Left kidney (tissue), 8 donors: ENCODE measurements at places on chromosomes 4 and X. TPM values are rescaled to one million over a fixed set of nuclear protein-coding genes. Genes with fewer than 3 reads are reported as not detected.

DNA sequence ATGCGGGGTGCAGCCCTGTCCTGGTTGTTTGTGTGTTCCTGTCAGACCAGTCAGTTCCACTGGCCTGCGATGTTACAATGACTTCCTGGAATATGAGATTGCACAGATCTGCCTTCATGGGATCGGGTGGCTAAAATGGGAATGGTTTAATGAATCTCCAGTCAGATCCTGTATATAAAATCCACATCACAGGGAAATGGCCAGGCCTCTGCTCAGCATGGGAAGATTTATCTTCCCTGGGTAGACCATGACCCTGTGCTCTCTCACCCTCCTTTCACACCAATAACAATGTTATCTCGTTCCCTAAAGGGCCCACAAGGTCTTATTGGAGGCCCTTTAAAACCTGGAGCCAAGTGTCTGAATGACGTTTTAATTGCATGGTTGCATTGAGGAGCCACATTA, 307.4 kb downstream of the RAB28 start:
- no peak for DNase-seq

DNA sequence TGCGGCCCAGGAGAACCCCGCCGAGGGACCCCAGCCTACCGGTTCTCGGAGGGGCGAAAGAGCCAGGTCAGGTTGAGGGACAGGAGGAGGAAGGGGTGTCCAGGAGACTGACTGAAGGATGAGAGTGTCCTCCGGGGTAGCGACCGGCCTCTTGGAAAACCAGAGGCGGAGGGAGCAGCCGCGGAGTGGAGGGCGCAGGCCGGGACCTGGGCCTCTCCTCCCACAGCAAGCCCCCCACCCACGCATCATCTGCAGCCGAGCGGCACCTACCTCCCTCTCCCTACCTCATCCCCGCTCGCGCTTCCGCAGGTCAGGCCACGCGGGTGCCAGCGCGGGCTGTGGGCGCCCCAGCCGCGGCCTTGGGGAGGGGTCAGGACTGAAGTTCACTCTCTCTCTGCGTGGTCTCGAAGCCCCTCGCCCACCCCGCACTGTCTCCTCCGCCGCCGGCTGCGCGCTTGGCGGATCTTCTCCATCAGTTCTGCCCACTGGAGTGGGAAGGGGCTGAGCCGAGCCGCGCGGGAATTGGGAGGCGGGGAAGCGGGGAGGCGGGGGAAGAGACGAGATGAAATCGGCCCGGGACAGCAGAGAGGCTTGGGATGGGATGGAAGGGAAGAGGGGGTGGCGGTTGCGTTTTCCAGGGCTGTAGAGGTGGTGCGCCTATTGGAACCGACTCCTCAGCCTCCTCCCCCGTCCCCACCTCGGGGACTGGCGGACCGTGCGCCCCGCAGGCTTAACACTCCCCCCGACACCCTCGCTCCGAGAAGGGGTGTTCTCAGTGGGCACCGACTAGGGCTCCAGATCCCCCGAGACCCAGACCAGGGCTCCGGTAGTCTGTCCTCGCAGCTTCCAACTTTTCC, 1.8 kb downstream of the NLGN4X start:
- DNase-seq, result peak; percentile 24

The CYLC1 gene
- polyA plus RNA-seq, result not detected

GRCh38 chrX:79270401-79270800, 96.7 kb downstream of the ITM2A start:
- peak; percentile 3 for DNase-seq

The BEX2 gene
- 93.2 TPM for polyA plus RNA-seq

- DNase-seq, result no peak
Observed at GRCh38 chrX:18394477-18394876, 30.9 kb upstream of the CDKL5 start.

DNA sequence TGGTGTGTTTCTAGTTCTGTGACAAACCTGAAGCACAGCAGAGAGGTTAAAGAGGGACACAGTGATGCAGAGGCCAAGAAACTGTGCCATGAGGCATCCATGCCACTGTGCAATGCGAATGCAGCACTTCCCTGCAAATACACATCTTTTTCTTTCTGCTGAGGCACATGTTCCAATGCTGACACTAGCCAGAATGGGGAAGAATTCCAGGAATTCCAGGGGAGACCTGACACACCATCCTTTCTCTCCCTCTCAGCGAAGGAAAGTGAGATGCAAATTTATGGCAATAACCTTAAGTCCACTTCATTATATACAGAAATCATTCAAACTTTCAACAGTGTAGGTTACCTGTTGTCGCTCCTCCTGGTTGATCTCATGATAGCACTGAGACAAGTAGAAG, 204.8 kb downstream of the LDB2 start:
- no peak for DNase-seq

The TREX2 gene
- polyA plus RNA-seq, result 0.37 TPM

GRCh38 chr4:151866592-151866918, 105.7 kb upstream of the GATB start:
- no peak for DNase-seq

DNA sequence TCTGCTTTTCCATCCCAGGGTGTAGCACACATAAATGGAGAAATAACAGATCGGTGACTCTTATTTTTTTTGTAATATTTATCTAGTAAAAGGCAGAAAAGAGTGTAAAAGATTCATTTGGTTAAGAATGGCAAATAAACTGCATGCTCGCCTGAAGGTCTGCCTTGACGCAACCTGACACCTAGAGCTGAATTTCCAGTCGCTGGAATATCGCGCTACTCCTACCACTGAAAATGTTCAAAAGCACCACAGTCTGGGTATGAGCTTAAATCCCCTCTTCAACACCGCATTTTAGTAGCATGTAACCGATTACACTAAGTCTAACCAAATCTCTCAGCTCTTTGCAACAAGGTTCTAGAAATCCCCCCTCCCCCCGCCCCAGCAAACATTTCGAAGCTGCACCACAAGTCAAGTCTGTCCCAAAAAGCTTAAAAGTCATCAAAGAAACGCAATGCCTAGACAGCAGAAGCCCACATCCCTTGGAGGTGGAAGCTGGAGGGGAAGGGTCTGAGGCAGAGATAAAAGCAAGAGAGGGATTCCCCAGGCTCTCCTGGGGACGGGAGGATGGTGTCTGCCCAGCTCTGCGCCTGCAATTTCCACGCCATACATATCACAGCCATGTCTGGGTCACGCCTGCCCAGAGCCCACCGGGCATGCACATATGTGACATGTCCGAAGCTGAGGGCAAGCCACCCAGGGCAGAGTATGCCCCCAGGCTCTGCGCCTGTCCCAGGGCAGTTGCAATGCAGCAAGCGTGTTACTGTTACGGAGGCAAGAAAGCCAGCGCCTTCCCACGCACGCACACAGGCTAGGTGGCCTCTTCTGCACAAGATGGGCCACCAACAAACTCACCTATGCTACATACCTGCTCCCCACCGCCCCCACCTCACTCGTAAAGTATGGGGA, 1.4 kb downstream of the FGF13 start:
- peak; percentile 8 for DNase-seq

The MAGEA2B gene
- not detected for polyA plus RNA-seq

DNA sequence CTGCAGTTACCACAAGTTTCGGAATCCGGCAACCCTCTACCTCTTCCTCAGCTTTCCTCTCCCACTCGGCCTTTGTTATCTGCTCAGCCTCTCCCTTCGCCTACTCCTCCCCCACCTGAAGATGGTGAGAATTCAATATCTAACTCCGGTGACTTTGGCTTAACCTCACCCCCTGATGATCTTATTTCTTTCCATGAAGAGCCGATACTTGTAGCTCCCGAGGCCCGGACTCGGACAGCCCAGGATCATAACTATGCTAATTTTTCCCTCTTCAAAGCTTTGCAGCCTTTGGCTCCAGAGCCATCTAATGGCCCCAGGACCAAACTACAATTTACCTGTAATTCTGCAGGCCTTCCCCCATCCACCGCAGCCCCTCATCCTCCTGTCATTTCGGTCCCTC, 32.0 kb upstream of the MGST2 start:
- DNase-seq, result no peak

The OPHN1 gene
- 9.8 TPM for polyA plus RNA-seq

- peak; percentile 27 for DNase-seq
Observed at GRCh38 chrX:102517326-102517725, 787 bp upstream of the TMSB15A start.
